ENCODE measurements at places on chromosomes 3 and 15.

DNA sequence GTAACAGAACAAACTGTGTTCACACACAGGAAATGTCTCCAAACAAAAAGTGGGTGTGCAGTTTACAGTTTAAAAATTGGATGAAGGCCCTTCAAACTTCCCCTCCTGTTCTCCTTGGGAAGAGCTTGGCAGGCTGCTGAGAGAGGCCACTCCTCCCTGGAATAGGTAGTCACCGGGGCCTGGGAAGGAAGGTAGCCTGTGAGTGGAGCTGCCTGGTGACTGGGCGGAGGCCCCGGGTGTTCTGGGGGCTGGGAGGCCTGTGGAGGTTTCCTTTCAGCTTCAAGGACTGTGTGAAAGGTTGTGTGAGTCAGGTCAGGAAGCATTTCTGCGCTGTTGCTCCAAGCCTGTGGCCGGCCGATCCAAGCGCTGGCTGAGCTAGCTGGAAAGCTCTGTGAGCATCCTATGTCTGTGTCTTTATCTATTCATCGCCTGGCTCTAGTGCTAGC, 14.1 kb downstream of the SLCO3A1 start:
- peak; percentile 88 for DNase-seq

DNA sequence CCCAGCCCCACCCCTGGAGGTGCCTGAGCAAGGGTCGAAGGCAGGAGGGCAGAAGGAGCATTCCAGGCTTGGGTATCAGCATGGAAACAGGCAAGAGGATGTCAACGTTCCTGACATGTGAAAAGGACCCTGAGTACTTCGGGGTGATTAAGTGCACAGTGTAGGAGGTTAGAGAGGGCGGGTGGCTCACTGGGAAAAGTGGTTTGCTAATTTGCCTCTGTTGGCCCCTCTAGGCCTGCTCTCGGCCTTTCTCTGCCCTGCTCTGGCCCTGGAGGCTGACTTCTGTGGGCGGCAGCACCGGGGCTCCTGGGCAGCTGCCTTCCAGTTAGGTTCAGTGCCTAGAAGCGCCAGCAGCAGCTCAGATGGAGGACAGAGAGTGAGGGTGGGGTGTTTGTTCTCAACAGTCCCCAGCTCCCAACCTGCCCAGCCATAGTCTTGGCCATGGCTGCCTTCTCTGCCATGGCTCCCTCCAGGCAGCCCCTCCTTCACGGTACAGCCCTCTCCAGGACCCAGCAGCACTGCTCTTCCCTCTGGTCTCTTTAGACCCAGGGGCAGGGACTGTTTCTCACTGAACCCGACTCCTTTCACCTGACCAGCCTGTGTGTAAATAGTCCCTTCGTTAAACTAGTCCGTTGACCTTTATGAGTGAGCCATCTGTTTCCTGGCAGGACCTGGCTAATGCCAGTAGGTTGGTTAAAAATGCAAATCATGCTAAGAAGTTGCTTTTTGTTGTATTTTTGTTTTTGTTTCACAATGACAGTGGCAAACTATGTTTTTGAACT, 107.1 kb upstream of the TPM1 start:
- DNase-seq = no peak

GRCh38 chr3:125281381-125281780, 68.8 kb upstream of the SLC12A8 start:
- DNase-seq = no peak

DNA sequence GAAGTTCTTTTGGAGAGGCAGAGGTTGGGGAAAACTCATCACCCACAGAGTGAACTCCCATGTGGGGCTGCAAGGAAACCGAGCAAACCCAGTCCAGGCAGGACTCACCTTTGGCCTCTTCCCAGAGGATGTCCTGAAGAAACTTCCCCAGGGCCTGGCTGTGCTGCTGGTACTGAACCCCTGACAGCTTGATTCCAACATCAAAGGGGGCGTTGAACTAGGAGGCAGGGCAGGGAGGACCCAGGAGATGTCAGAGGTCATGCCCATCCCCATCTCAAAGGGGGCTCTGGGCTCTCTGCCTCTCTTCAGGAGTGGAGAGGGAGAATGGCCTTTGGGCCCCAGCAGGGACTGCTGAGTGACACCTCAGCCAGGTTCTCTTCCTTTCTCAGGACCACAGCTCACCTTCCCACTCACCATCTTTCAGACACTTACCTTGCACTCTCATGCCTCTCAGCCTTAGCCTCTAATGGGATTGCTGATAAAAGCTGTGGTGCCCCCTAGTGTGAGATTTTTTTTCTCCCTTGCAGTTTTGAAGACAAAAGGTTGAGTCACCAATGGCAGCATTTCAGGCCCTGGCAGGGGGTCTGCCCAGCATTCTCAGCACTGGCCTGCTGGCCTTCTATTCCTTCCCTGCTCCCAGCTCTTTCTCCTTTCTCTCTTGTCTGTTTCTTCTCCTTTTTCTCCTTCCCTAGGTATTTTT, 6.0 kb downstream of the GHRL start:
- peak; percentile 88 for DNase-seq

DNA sequence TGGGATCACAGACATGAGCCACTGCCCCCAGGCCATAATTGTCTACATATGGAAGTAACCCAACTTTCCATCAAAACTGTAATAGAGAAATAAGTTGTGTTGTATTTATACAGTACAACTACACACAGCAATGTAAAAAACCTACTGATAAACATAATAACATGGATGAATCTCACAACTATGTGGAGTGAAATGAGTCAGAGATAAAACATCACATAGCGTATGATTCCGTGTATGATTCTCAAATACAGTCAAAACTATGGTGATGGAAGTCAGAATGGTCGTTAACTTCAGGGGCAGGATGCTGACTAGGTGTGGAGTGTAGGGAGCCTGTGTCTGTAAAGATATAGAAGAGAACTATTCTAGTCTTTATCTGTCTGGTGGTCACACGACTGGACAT, 332.7 kb upstream of the SLCO3A1 start:
- DNase-seq = no peak

DNA sequence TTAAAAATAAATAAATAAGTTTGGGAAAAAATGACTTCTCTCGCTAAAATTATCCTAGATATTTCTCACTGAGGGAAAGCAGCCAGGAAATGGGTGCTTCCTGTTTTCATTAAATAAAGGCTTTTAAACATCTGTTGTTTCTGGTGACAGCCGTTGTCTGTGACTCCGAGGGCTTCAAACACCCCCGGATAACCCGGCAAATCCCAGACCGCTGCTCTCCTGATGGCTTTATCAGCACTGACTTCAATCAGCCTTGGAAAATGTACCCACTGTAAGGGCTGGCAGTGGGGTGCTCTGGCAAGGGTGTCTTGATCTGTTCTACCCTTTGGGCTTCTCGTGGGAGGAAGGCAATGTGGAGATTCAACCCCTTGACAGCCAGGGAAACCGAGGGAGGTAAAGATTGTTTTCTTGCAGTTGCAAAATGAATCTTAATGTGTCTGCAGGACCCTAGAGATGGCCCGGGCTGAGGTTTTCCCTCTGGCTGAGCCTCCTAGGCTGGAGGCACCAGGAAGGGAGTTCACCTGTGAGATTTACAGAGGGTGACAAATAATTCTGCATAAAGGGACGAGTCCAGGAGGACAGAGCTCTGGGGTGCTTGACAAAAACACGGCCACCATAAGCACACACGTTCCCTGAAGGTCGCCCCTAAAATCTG, 33.6 kb upstream of the SEC13 start:
- DNase-seq = no peak

DNA sequence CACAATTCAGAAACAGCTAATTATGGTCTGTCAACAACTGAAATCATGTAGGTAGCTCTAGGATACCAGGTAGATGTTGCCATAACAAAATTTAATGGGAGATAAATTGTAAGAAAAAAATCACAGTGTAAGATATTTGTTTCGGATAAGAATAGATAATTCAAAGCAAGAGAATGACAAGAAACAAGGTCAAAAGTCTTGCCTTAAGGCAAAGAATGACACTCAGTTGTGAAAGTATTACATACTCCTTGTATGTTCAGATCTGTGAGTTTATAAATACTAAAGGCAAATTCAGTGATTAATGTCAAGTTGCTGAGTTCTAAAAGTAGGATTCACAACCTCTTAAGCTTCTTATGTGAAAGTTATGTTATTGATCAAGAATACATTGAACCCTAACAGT, 772.2 kb upstream of the SGO1 start:
- DNase-seq = no peak

DNA sequence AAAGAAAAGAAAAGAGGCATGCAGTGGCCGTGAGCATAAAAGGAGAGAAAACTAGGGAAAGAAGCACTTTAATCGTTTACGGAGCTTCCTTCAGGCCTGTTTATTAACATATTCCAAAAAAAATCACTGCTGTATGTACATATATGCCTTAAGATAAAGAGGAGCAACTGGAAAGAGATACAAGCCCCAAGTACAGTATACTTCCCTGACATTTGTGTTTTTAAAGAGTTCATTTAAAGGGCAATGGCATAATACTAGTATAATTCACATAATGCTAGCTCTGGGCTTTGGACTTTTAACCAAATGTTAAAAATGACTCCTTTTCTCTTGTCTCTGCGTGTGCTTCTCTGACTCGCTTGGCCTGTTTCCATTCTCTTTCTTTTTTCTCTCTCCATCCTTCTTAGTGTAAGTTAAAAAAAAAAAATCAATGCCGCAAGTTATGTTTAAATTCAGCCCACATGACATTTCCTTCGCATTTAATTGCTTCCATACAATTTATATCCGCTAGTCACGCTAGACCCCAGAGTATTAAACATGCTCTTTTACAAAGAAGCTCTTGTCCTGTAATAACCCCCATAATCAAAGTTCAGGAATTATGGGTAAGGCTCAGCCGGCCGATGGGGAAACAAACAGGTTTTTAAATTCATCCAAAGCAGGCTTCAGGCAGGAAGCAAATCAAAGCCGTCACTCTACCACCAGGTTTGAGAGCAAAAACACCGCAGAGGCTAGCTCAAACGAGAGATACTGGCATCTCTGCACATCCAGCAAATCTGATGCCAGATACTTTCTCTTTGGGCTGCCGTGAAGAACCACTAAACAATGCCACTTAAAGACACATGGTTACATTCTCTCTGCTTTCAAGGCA, 19.4 kb downstream of the WWTR1 start:
- no peak for DNase-seq

DNA sequence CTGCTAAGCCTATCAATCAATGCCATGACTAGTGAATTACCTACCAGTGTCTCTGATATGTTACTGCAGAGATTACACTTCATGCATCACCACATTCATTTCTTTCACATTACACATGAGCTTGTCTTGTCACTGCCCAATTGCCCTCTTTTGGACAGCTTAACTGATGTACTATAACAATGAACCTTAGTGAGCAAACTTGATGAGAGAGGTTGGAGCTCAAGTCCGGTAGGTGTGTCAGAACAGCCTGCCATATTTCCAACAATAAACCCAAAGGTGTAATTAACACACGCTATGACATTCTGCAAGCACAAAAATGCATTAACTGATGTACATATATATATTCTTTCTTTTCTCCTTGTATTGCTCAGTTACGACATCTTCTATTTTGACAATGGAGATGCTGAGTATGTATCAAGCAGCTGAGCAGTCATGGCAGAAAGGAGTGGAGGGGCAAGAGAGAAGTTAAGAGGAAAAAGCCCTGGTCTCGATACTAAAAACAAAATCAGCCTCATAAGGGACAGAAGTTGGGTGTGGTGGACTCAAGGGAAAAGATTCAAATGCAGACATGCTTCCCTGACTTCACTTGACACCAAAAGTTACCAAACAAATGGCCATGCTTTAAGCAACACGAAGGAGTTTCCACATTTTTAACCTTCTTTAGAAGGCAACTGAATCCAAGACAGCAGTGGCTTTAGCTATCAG, 538.2 kb downstream of the FOXP1 start:
- DNase-seq = no peak

Measured in kidney glomerular epithelial cell (primary cell).